ENCODE measurements at places on chromosomes 3 and 15.

- no peak for DNase-seq
Measured at GRCh38 chr3:5299161-5299560, 111.7 kb downstream of the EDEM1 start.

DNA sequence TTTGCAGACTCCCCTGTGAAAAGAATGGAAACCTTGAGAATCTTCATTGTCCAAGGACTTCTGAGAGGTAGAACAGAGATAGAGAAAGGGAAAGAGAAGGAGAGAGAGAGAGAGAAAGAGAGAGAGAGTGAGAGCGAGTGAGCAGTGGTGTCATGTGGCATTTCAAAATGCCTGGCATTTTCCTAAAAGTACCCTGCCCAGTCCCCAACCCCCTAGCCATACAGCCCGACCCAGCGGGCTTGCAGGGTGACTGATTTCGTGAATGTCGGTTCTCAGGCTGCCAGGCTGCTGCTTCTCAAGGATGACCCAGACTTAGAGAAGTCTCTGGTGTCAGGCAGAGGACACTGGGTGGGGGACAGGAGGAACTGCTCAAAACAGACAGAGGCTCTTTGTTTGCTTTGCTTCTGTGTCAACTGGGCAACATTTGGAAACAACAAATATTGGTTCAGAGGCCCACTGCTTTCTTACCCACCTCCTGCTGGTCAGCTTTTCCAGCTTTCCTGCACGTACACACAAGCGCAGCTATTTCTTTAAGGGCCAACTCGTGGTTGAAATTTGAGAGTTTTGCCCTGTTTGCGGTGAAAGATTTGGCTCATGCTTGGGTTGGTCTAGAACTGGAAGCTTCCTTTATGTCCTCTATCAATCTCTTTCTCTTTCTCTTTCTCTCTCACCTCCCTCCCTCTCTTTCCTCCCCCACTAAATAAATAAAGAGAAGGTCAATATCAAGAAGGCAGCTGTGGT is 3.7 kb upstream of the TF start:
- no peak for DNase-seq

- no peak for DNase-seq
Measured at GRCh38 chr3:84738086-84738485, 220.7 kb upstream of the CADM2 start.

DNA sequence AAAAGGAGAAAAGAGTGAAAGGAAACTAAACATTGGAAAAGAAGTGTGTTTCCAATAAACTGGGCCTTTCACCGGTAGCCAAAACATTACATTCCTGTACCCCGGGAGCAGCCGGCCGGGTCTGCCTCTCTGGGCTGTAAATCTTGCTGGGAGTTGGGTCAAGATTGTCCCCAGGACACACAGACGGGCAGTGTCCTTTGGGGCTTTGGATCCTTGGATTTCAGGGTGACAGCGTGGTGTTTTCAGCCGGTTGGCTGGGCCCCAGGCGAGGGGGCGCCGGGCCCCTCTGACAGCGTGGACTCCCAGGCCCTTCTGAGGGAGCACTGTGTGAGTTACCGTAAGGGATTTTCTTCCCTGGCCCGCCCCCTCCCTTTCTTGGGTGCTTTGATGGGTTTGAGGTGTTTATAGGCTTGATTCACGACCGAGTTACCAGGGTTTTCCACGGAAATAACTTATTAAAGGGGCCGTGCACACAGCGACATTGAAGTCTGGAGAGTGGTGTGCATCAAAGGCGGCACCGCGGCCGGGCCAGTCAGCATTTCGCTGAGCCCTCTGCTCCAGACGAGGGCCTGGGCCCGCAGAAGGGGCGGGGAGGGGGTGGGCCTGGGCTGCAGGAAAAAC is 27.4 kb downstream of the SMAD6 start:
- DNase-seq: peak; percentile 45

GRCh38 chr3:138210528-138210927 is 23.4 kb downstream of the ARMC8 start:
- DNase-seq: no peak

DNA sequence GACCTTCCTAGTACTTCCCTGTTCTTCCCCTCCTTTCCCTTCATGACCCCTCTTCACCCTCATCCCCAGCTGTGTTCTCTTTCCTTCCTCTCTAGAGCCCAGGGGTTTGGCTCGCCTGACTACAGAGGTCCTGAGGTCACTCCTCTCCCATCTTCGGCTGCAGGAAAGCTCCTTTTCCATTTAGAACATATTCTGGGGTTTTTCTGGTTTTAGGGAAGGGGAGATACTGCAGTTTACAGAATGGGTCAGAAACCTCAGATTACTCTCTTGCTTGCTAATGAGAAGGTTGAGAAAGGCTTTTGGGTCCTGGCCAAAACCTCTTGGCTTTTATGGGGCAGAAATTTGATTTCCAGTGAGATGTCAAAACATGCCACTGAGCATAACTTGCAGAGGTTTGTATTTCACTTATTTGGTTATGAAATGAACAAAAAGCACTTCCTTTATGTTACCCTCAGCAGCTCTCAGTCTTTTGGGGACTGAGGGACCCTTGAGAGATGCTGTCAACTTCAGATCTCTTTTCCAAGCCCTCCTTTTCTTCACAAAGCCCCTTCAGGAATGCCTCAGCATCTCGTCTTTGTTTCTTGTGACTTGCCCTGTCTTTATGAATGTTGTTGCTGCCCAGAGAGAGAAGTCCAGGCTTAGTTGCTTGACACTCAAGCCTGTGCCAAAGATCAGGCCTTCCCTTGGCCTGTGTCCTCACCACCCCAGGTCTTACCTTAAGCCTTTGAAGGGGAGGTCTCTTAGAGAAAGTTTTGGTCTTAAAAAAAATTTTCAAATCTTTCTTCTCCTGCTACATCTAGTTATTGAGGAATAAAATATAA is 121.7 kb upstream of the TPM1 start:
- peak; percentile 69 for DNase-seq

- no peak for DNase-seq
Measured at GRCh38 chr3:154356009-154356408, 31.7 kb upstream of the DHX36 start.

DNA sequence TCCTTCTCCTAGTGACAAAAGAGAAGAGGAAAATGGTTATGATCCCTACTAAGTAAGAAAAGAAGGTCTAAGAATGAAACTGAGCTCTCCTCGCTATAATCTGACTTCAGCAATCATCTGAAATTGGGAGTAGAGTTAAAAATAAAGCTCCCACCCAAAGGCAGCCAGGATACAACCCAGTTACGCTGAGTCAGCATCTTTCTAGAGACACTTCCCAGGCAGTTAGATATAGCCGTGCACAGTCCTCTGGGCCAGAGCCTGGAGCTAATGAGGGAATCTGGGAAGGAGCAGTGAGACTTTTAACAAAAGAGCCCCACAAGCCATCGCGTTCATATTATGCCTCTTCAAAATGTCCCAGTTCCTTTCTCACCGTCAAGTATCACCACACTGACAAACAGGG is 39.1 kb upstream of the SETMAR start:
- no peak for DNase-seq

- DNase-seq: no peak
Measured at GRCh38 chr15:99998661-99999101, 265.4 kb upstream of the LYSMD4 start.

DNA sequence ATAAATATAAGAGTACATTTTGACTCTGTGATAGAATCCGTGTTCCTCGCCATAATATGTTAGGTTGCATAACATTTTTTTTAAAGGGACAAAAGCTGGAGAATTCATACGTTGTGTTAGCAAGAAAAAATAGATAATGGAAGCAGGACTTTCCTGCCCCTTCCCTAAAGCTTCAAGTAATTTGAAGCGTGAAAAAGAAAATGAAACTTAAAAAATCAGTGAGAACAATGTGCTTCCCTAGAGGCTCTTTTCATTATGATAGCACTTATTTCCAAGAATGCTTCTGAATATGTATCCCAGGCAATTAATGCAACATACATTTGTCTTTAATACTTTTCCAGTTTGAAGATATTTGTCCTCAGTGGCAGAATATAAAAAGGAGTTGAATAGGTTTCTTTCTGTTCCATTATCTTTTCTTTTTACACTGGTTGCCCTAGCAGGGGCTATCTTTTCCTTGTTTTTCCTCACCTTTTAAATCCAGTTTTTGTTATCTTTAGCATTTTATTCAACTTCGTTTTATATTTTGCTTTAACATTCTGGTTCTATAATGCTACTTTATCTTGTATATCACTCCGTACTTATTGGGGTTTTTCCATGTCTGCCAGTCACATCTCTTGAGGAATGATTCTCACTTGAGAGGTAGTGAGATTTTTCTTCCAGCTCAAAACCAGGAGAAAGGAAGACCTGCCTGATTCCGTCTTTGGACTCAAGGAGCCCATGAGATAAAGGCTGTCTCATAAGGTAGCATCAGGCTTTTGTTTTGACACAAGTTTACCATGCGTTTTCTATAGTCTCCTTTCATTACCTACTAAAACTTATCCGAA is 113.8 kb downstream of the MBNL1 start:
- DNase-seq: no peak

DNA sequence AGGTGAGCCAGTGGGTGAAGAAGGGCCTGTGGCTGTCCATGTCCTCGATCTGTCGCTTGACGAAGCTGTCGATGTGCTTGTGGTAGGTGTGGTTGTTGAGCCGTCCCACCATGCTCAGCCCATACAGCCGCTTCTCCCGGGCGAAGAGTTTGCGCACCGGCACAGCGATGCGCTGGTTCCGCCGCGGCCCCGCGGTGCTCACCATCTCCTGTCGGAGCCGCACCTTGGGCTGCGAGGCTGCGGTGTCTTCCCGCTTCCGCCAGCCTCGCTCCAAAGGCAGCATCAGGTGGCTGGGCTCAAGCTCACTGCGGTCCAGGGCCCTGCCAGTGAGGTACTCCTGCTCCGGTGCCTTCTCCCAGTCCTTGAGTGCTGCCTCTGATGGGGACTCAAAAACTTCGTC is 34.0 kb upstream of the GRIP2 start:
- no peak for DNase-seq

- no peak for DNase-seq
Measured at GRCh38 chr15:61426466-61426865, 197.4 kb upstream of the RORA start.

DNA sequence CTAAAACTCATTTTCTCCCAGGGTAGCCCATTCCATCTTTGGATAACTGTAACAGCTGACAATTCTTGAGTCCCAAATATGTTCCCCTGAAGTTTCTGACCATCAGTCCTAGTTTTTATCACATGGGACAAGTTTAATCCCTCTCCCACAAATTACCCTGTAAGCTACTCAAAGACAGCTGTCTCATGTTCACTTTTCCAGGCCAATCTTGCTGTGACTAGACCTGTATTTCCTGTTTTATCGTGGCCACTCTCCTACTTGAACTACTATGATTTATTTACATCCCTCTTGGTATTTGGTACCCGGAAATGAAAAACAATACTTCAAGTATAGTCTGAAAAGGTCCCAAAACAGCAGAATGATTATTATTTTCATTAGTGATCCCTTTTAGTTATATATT is 95.1 kb upstream of the MEX3B start:
- no peak for DNase-seq

DNA sequence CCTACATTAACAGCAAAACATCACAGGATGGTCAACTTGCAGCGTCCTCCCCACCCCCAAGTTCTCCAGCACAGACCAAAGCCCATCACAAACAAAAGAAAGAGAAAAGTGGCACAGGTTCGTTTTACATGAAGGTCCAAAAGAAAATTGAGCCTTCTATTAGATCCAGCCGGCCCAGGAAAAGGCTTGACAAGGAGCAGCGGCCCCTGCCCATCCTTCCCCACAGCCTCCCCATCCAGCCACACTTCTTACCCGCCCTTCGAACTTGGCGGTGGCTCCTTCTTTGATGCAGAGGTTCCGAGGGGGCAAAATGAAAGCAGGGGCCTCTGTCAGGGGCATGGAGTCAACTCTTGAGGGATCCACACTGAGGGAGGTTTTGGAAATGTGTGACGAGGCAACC is 90.7 kb downstream of the MYLK start:
- DNase-seq: no peak

DNA sequence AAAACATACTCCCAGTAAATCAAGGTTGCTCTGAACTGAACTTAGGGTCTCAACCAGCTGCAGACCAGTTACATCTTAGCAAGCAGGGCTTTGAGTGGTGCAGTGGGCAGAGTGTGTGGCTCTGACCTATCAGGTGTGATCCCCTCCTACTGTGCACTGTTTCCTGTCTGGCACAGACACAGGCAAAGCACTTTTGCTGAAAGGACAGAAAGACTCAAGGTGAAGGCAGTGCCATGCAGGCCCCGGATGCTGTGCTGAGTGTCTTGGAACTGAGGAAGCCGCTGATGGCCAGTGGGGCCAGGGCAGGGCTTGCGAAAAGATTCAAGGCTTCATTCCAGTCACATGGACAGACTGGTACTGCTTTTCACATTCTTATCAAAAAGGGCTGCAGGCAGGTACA is 85.2 kb downstream of the CACNA1D start:
- no peak for DNase-seq

DNA sequence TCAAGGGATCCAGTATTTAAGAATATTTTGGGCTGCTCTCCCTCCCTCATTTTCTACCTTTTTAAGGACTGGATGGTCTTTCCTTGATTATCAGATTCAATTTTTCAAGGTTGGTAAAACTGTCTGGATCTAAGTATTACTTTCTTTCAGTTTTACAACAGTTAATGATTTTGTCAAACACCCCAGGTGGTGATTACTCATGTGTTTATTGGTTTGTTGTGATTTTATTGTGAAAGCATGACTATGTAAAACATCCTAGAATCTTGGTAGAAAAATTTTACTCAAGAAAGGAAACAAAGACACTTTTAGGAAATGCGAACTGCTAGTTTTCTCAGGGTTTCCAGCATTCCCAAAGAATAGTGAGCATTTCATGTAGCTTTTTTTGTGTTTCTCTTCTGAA is 7.3 kb downstream of the GTF2E1 start:
- no peak for DNase-seq

GRCh38 chr3:97822359-97822775 is 556 bp downstream of the CRYBG3 start:
- DNase-seq: peak; percentile 33

- no peak for DNase-seq
Measured at GRCh38 chr3:142040941-142041491, 108.3 kb downstream of the TFDP2 start.

DNA sequence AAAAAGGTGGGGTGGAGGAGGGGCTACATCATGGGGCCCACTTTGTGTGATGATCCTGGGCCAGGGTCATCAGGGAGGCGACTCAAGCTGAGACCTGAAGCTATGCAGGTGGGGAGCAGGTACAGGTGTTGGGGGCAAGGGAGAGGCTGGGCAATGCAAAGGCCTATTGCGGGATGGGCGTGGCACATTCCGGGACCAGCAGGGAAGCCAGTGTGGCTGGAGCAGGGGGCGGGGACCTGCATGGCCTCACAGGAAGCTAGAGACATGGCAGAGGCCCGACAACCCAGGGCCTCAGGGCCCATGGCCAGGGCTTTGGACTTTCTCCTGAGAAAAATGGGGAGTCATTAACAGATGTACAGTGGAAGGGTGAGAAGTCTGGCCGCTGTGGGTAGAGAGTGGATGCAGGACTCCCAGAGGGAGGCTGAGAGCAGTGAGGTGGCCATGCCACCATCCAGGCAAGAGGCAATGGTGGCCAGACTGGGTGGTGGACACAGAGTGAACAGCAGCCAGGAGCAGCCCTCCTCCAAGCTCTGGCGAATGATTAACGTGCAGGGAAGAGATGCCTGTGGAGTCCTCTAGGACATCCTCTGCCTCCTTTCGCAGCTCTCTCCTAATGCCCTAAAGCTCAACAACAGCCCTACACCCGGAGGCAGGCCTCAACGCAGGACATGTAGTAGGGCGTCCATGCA is 122.6 kb upstream of the ATP2B2 start:
- no peak for DNase-seq

Measured in fibroblast of skin of left quadriceps (primary cell).